ENCODE measurements at places on chromosomes 4 and X. TPM values are rescaled to one million over a fixed set of nuclear protein-coding genes. Genes with fewer than 3 reads are reported as not detected.

IGSF1 gene
- not detected for total RNA-seq

FAM114A1 gene
- total RNA-seq = 173 TPM

MAGIX gene
- total RNA-seq = 1.0 TPM

MTNR1A gene
- total RNA-seq = not detected

ADH1C gene
- total RNA-seq = 10.9 TPM

ATP6AP2 gene
- 137 TPM for total RNA-seq

KDR gene
- total RNA-seq = 21.7 TPM

SULT1E1 gene
- total RNA-seq = 47.0 TPM

SMIM31 gene
- total RNA-seq = not detected

PABPC5 gene
- 1.8 TPM for total RNA-seq

FLNA gene
- 918 TPM for total RNA-seq

PPP4R3C gene
- total RNA-seq = not detected

ABLIM2 gene
- 0.43 TPM for total RNA-seq

MAGEA4 gene
- not detected for total RNA-seq

ANXA10 gene
- 0.85 TPM for total RNA-seq

TMEM35A gene
- total RNA-seq = 4.4 TPM

PRDX4 gene
- 202 TPM for total RNA-seq

POU4F2 gene
- not detected for total RNA-seq
